ENCODE measurements at places on chromosomes 16 and 17.

GRCh38 chr16:819336-820043, 19.0 kb upstream of the GNG13 start:
- DNase-seq, result no peak

GRCh38 chr17:19460700-19461099, 49.7 kb downstream of the RNF112 start:
- DNase-seq, result no peak

- DNase-seq, result no peak
Observed at GRCh38 chr17:68320311-68320865, 29.1 kb downstream of the ARSG start.

DNA sequence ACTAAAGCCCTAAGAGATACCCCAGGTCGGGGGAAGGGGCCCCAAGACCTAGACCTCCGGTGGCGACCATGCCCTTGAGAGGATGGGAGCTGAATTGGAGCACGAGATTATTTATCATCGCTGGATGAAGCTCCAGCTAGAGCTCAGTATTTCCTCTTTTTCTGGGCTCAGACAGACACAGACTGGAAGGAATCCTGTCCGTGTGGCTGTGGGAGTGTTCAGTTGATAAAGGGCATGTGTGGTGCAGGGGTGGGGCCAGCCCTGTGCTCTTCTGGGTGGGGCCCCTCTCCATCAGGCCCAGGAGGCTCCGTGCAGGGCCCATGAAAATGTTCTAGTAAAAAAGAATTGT, 6.3 kb upstream of the CBX4 start:
- DNase-seq, result no peak

DNA sequence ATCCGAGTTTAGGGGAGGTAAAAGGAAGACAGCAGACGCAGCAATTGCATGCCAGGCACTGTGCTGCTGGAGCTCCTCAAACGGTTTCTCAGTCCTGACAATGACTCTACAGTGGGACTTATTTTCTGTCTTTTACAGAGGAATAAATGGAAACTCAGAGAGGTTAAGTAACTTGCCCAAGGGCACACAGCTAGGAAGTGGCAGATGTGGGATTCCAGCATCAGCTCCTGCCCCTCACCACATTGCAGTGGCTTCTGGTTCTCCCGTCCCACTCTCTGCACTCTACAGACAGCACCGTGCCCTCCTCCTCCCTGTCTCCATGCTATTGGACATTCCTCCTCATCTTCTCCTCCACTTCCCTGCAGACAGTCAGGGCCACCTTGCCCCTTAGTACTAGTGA, 74.2 kb upstream of the KSR1 start:
- DNase-seq, result no peak

DNA sequence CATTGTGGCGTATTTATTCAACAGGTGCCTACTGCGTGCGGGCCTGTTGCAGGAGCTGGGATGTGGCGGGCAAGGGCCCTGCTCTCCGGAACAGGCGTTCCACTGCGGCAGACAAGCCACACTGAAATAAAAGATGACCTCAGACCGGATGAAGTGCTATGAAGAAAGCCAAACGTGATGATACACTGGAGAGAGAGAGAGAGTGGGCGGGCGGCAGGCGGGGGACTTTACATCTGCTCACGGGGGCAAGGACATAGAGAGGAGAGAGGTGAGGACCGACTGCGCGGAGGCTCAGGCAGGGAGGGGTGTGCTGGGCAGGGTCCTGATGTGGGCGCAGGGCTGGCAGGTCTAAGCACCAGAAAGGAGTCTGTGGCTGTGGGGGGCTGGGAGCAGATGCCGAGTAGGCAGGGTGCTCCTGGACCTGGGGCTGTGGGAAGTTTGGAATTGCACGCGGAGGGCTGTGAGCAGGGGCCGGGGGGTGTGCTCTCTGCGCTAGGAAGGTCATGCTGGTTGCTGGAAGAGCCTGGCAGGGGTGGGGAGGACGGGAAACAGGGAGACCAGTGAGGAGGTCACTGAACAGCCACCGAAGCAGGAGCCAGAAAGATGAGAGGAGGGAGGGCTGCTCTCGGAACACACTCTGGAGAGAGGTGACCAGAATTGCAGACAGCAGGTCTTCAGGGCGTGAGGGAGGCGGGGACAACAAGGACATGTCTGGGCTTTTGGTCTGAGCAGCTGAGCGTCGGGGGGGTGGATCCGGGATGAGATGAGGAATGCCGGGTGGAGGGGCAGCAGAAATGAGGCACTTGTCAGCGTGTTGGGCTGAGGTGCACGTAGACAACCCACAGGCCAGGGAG, 9.9 kb downstream of the MXRA7 start:
- DNase-seq, result no peak

DNA sequence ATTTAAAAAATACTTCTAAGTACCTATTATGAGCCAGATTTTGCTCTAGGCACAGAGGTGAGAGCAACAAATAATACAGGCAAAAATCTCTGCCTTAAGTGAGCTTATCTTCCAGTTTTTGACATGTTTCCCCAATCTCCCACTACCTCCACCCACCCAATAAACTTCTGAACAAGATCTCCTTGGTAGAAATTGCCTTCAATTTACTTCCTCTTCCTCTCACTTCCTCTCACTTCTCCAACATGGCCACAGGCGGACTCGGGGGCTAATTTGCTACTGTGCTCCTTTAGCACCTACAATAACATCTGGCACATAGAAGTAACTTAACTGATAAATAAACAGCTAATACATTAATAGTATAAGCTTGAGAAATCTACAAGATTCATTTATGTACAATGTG, 82.6 kb downstream of the CACNG1 start:
- no peak for DNase-seq

DNA sequence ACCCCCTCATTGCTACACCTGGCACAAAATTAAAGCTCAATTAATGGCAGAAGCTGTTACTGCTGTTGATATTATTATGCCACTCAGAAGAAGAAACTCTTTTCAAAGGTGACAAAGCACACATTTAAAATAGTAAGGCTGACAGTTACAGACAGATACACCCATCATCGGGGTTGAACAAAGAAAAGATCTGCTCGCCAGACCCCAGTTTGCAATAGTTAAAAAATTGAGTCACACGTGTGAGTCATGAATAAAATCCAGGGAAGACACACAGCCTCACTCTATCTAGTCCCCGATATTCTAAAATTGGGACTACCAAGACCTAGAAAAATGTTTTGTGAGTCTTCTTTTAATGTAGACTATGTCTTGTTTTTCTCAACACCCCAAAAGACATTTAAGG, 330.0 kb upstream of the SOX9 start:
- DNase-seq, result no peak

DNA sequence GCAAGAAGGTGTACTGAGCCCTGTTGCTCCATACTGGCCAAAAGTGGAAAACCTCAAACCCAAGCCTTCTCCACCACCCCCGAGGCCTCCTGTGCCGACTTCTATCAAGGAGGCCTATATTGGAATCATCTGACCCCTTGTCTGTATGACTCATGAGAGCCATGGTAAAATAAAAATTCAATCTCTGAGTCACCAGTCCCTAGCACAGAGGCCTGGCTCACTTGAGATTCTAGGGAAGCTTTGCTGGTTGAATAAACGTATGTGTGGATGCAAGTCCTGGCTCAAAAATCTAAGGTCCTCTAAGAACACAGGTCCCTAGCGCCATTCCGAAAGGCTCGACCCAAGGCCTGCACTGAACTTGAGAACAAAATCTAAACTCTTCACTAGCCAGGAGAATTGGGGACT, 15.0 kb downstream of the NSMCE1 start:
- no peak for DNase-seq

GRCh38 chr17:80851277-80851925, 140.2 kb upstream of the CHMP6 start:
- DNase-seq, result no peak

DNA sequence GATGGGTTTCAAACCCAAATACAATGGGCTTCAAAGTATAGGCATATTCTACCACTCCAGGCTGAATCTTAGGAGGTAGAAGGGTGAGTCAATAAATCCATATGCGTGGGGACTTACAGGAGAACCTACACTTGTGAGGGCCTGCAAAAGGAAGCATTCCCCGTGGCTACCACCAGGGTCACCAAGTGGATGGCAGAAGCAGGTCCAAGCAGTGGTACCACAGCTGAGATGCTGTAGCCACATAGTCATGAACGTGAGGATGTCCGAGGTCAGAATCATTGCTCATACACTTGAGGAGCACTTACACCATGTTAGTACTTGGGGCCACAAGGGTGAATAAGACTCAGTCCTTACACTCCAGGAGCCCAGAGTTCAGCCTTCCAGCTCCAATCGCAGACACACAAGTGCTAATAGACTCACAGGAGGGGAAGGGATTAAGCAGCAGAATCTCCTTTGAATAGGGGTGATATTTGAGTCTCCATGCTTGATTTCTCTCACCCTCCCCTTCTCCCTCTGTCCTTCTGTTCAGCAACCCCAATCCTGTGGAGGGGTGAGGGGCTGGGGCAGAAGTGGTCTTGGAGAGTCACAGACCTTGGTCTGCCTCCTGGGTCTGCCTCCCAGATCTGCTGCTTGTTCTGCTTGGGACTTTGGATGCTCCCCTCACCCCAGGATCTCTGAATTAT, 42.5 kb upstream of the ASIC2 start:
- no peak for DNase-seq
